ENCODE measurements at places on chromosomes 7 and 10. TPM values are rescaled to one million over a fixed set of nuclear protein-coding genes. Genes with fewer than 3 reads are reported as not detected.

Gene GIMAP8
- total RNA-seq, result not detected

Gene ITIH5
- 2.2 TPM for total RNA-seq

Gene NKX2-3
- total RNA-seq, result not detected

Gene ZYX
- 68.3 TPM for total RNA-seq

Gene STOX1
- total RNA-seq, result 0.17 TPM

Gene FRMD4A
- 4.7 TPM for total RNA-seq

Gene HOXA5
- total RNA-seq, result 6.7 TPM

Gene CALML5
- not detected for total RNA-seq

Gene AKAP9
- total RNA-seq, result 42.7 TPM

Gene MRPS24
- total RNA-seq, result 49.0 TPM

Gene SLC26A3
- not detected for total RNA-seq

Gene HERPUD2
- total RNA-seq, result 42.2 TPM

Gene EEF1AKMT2
- total RNA-seq, result 15.7 TPM

Gene HMX3
- total RNA-seq, result not detected

Gene GRM3
- not detected for total RNA-seq

Gene GDF2
- not detected for total RNA-seq

Gene UPK3B
- total RNA-seq, result 0.67 TPM

Gene IQUB
- 0.26 TPM for total RNA-seq

Gene SLC39A12
- total RNA-seq, result not detected

Gene ZSCAN21
- total RNA-seq, result 15.2 TPM

Gene ADRA2A
- not detected for total RNA-seq

Gene TRIM50
- not detected for total RNA-seq

Gene GPR146
- 0.17 TPM for total RNA-seq

Gene CHST3
- total RNA-seq, result 27.0 TPM

Gene SLC16A12
- total RNA-seq, result 0.07 TPM

Gene NOM1
- 30.2 TPM for total RNA-seq

Gene HUS1
- 36.8 TPM for total RNA-seq

Gene GRID1
- total RNA-seq, result under 0.01 TPM

Gene RPP38
- 25.3 TPM for total RNA-seq

Gene MYL10
- not detected for total RNA-seq

Gene TMEM236
- 0.28 TPM for total RNA-seq

Gene PTF1A
- total RNA-seq, result not detected

Gene DMTF1
- 50.0 TPM for total RNA-seq

Gene CAV1
- total RNA-seq, result 485 TPM

Gene STEAP4
- total RNA-seq, result not detected

Gene GPRIN2
- total RNA-seq, result 0.96 TPM

Gene ACTL6B
- total RNA-seq, result not detected

Gene PNLIPRP3
- 98.2 TPM for total RNA-seq

All from mammary epithelial cell (primary cell).